ENCODE measurements at places on chromosomes 3 and 15.
A peak's percentile ranks its signal among the peaks of the same experiment; 100 is the strongest.

GRCh38 chr3:128499724-128500275 lies 6.8 kb upstream of the GATA2 start:
- DNase-seq = peak; percentile 31

- no peak for DNase-seq
Observed at GRCh38 chr3:2623436-2623835, 486.7 kb downstream of the IL5RA start.

DNA sequence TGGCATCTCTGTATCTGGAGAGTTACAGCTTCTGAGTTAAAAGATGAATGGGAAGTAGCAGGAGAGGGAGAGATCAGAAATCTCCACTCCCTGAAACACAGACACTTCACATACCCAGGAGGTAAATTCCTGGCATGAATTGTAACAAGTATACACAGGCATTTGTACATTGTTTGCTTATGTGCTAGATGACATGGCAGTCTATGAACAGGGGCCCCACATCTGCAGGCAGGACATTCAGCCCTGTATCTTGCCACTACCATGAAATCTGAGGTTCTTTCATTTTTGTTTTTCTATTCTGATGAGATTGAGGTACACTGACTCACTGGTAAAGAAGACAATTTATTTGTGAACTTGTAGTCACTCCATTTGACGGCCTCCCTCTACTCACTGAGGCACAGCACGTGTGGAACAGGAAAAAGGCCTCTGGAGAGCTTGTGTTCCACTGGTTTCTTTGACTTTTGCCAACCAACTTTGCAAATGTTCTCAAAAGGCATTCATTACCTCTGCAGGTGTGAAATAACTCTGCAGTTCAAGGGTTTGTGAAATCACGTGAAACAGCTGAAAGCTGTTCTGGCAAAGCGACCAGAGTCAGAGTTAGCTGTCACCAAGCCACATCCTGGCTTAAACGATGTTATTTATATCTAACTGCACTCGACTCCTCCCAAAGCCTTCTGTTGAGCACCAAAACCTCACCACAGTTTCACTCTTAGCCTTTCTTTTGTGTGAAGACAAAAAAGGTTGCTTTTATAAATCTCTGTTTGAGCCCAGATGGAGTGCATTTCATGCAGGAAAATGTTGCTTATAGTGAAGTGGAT lies 401.3 kb upstream of the CFAP20DC start:
- DNase-seq = peak; percentile 90

DNA sequence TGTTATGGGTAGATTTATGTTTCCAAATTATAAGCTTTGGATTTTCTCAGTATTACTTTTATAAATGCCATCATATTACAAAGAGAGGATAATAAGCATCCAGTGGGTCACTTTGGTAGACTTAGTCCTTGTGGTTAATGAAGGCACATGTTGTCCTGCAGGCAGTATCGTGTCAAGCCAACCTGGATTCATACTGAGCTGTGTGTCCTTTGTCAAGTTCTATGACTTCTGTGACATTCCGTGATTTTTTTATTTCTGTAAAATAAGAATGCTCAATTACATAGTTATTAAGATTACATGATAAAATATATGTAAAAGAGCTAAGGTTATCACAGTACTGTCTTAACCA lies 257.7 kb downstream of the RBMS3 start:
- no peak for DNase-seq

DNA sequence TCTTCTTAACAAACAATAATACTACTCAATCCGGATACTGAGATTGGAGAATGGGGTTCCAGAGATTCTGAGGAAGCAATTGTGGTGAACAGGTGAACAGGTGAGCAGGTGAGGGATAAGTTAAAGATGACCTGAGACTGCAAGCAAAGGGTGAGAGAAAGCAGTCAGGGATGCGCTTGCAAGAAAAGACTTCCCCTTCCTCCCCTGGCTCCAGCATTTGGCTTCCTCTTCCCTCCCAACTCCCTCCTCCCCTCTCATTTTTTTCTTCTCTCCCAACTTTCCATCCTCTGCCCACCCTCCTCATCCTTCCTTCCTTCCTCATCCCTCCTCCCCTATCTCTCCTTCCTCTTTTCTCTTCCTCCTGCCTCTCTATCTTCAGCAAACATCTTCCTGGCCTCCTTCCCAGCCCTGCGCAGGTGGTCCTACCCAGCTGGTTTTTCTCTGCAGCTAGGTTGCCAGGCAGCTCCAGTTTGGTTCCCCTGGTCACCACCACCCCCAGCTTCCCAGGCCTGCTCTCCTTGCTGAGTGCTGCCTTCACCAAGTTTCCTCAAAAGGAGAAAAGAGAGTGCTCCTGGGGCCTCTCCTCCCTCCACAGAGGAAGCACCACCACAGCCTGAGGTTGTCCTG lies 10.4 kb upstream of the VIPR1 start:
- DNase-seq = no peak

- DNase-seq = no peak
Observed at GRCh38 chr3:21703291-21703690, 47.7 kb downstream of the ZNF385D start.

DNA sequence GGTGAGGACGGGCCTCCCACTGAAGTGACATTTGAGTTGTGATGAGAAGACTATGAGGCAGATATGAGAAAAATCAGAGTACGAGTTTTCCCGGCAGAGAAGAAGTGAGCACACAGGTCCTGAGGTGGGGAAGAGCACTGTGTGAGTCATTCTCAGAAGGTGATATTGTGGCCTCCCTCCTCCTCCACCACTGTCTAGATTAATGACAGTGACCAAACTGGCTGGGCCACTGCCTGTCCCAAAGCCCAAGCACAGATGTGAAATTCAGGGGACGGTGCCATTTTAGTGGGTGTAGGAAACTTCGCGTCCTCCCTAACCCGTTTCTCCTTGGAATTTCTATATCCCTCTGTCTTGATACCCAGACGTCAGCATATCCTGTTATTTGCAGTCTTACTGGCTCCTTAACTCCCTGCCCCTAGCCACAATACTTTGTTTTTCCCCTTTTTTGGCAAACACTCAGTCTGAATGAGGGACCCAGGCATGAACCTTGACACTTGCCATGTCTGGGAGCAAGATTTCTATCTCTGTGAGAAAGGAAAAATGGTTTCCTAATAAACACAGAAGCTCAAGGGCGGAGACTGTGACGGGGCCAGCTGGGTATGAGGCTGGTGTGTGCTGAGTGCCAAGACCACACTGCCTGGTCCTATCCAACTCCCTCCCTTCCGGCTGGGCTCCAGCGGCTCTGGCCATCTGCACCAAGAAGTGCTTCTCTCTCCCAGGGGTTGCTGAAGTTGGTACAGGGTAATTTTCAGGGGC lies 15.2 kb downstream of the PRICKLE2 start:
- peak; percentile 46 for DNase-seq

DNA sequence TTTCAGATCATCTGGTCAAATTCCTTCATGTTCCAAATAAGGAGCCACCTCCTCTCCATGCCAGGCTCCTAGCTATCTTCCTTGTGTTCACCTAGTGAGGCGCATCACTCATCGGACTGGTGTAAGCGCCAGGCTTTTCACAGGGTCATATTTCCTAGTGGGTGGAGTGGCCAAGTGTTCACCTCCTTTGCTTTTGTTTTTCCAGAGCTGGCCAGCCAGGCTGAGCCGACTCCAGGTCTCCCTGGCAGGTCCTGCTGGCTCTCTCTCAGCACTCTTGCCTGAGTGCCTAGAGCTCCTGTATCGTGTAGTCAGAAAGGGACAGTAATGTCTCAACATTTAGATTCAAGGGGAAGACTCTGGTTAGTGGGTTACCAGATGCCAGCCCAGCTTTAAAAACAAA lies 31.0 kb downstream of the HEG1 start:
- DNase-seq = peak; percentile 39

DNA sequence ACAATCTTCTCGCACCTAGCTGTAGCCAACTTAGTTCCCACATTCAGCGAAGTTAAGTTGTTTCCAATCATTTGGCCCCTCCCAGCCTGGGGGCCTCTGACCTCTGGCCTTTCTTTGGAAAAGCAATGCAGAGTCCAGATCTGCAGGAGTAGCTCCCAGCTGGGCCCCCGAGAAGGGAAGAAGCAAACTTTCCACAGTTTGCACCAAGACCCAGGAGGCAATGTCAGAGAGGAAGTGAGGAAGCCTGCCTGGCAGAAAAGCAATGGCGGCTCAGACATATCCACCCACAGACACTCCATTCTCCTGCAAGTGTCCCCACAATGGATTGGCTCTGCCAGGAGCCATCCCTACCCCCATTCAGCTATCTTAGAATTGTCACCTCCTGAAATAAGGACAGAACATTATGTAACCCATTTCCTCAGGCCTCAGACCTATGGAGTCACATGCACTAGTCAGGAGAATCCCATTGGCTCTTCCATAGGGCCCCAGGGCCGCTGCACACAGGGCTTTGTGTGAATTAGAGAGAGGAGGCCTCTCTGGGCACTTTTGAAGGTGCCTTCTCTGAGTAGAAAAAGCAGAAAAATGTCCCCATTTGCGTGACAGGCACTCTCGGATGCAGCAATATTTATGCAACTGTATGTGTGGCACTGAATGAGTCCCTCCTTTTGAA lies 3.0 kb upstream of the BUB1B start:
- no peak for DNase-seq

DNA sequence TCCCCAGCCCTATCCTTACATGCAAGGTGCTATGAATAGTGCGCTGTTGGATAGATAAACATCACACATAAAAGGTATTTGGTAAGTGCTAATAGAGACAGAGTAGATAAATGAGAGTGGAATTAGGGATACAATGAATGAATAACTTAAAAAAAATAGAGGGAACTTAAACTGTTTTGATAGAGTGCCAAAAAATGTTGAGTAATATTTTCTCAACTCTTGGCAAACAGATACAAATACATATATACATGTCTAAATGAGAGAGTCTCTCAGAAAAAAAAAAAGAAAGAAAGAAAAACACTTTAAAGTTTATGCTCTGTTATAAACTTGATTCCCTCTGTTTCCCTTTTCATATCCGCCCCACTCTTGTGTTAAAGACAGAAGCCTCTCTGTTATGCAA lies 667.4 kb downstream of the ROBO2 start:
- peak; percentile 52 for DNase-seq

DNA sequence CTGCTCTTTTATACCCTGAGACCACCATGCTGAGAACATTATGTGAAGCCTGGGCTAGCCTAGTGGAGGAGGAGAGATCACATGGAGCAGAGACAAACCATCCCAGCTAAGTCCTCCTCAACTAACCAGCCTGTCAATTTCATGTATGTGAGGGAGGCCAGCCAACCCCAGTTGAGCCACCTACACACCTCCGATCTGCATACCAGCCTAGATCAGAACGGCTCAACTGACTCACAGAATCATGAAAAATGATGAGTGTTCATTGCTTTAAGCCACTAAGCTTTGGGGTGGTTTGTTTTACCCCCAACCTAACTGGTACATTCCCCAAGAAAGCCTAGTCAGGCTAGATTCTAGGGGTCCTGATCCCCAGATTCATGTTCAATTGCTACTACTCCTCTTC lies 19.4 kb upstream of the CA12 start:
- peak; percentile 63 for DNase-seq

GRCh38 chr15:31156226-31156625 lies 54.7 kb upstream of the TRPM1 start:
- DNase-seq = no peak

DNA sequence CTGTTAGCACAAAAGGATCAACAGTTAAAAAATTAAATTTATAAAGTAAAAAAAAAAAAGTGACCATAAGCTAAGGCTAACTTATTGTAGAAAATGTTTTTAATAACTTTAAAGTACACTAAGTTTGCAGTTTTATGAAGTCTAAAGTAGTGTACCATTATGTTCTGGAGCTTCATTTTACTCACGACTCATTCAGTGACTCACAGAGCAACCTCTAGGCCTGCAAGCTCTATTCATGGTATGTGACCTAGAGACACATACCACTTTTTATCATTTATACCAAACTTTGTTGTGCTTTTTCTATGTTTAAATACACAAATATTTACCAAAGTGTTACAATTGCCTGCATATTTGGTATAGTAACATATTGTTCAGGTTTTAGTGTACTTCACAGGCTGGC lies 1552.3 kb downstream of the OTOL1 start:
- peak; percentile 7 for DNase-seq

- no peak for DNase-seq
Observed at GRCh38 chr3:148884261-148884660, 19.2 kb downstream of the CPA3 start.

DNA sequence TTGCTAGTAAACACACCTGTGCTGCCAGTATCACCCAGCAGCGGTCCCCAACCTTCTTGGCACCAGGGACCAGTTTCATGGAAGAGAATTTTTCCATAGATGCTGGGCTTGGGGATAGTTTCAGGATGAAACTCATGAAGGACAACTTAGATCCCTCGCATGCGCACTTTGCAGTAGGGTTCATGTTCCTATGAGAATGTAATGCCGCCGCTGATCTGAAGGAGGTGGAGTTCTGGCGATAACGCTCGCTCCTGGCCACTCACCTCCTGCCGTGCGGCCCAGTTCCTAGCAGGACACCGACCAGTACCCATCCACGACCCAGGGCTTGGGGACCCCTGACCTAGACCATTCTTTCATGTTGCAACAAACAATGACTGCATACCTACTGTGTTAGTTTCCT lies 89.7 kb downstream of the TOP2B start:
- DNase-seq = no peak

DNA sequence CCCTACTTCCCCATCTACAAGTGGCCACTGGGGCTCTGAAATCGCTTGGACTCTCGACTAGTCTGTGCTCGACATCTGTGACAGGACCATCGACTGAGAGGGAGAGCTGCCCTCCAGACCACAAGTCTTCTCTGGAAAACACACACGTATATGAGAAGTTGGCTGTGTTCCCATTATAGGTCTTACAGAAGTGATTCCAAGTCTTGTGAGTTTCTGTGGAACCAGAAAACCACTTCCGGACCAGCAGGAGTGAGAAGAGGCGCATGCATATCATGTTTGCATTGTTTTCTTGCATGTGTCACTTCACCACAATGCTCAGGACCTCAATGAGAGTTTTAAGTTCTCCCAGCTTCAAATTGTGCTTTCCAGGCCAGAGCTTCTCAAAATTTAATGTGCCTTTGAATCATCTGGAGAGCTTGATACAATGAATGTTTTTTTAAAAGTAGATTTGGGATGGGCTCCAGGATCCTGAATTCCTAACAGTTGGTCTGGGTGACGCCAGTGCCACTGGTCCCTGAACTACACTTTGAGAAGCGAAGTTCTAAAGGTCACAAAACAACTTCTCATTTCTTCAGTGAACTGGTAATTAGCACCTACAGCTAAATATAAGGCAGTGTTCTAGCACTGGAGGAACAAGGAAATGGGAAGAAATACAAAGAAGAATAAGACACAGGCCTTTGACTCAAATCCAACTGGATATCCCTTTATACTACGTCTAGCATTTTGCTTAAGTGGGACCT lies 15.7 kb downstream of the LIPC start:
- DNase-seq = peak; percentile 86

DNA sequence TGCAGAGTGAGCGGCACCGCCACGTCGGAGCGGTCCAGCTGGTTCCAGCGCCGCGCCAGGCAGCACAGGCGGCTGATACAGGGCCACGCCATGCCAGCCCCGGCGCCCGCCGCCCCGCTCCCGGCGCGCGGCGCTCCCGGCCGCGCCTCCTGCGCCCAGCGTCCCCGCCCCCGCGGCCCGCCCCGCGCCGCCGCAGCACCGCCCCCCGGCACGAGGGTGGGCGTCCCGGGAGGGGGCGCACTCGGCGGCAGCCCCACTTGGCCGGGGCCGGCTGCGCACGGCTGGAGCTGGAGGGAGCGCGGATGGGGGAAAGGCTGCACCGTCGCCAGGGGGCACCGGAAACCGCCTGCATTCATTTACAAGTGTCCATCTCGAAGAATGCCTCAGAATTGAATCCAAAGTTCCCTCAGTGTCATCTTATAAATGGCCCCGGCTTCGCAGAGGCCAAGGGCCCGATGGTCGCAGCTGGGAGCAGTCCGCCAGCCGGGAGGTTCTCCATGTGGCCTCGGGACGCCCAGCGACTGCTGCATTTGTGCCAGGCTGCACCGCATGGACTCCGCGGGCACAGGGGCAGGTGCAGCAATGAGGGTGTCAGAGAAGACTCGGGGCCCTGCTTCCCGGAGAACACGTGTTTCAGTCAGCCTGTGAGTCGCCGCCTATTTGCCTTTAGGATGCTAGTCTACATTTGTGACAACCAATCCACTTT lies at the start of gene MAP6D1:
Gene MAP6D1 (minus strand): TSS at position 122 of the 706 bp plus-strand sequence. CDS start 30 bp downstream, at position 92.
- DNase-seq = peak; percentile 36
